CD8-positive, alpha-beta memory T cell (primary cell): ENCODE measurements at places on chromosomes 2 and 18.

- no peak for DNase-seq
Observed at GRCh38 chr2:70305531-70305930, 3.7 kb upstream of the FAM136A start.

DNA sequence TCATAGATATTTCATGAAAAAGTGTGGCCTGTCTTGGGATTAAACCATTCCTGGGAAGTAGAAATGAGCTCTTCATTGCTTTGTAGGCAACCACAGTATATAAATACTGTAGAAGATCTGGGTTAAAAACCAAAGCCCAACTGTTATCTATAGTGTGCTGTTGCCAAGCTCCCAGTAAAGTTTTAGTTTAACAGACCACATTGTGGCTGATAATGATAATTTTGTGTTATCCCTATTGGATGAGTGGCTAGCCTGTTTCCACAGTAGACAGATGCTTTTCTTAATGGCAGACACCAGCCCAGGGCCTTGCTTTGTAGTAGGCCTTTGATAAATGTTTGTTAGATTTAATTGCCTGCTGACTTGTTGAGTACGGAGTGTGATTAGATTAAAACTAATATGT, 52.1 kb downstream of the FMNL2 start:
- DNase-seq = no peak

- DNase-seq = no peak
Observed at GRCh38 chr18:9557250-9557943, 57.0 kb downstream of the PPP4R1 start.

DNA sequence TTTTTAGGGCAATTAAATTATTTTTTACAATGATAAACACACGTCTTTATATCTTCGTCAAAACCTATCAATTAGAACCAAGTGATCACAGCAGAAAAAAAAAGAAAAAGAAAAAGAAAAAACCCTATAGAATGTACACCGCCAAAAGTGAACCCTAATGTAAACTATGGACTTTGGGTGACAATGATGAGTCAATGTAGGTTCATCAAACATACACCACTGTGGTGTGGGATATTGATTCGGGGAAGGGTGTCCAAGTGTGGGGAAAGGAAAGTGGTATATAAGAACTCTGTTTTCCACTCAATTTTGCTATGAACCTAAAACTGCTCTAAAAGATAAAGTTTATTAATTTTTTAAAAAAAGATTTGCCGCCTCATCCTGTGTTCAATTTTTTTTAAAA, 85.1 kb downstream of the DYNC1I2 start:
- no peak for DNase-seq

DNA sequence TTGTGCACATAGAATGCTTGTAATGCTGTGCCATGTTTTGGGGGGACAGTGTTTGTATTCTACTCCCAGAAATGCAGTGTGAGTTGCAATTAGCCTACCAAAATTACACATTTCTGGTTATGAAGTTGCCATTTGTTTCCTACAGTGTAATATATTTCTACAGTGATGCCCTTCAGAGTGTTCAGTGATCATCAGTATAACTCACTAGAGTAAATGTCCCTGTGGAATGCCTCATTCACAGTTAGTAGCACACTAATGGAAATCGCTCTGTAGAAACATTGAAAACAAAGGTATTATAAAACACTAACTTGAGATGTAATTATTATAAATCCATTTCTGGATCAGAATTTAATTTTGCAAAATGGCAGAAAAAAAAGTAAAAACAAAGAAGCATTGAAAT, 498.7 kb downstream of the PTPRM start:
- DNase-seq = no peak
